ENCODE measurements at places on chromosomes 16 and 17. TPM values are rescaled to one million over a fixed set of nuclear protein-coding genes. Genes with fewer than 3 reads are reported as not detected.
A peak's percentile ranks its signal among the peaks of the same experiment; 100 is the strongest.

Gene PDK2
- total RNA-seq, result 10.1 TPM

Gene PRSS22
- 0.93 TPM for total RNA-seq

Gene NRN1L
- 4.4 TPM for total RNA-seq

- DNase-seq, result no peak
Measured at GRCh38 chr16:53721017-53721416, 17.1 kb downstream of the FTO start.

DNA sequence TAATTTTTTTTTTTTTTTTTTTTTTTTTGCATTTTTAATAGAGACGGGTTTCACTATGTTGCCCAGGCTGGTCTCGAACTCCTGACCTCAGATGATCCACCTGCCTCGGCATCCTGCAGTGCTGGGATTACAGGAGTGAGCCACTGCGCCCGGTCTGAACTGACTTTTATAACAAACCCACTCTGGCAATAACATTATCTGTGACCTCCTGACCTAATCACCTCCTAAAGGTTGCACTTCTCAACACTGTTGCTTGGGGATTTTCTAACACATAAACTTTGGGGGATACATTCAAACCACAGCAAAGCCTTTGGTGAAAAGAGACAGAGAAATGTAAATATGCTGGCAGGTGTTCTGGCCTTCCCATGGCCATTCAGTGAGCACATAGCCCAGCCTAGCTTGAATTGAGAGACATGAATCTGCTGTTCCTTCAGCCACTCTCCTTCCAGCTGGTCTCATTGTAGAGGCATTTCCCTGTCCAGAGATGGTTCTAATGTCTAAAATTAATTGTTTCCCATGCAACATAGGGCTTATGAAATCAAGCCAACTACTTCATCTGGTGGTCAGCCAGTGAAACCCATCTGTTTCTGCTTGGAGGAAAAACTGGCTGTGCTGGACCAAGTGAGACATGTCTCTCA is 28.3 kb downstream of the LYRM1 start:
- DNase-seq, result no peak

DNA sequence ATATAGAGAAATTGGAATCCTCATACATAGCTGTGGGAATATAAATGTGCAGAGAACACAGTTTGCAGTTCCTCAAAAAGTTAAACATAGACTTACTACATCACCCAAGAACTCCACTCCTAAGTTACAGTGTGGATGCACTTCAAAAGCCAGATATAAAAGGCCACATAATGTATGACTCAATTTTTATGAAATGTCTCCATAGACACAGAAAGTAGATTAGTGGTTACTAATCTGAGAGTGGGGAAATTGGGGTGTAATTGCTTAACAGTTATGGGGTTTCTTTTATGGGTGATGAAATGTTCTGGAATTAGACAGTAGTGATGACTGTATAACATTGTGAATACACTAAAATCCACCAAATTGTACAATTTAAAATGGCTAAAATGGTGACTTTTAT is 60.9 kb downstream of the CACNG1 start:
- no peak for DNase-seq

DNA sequence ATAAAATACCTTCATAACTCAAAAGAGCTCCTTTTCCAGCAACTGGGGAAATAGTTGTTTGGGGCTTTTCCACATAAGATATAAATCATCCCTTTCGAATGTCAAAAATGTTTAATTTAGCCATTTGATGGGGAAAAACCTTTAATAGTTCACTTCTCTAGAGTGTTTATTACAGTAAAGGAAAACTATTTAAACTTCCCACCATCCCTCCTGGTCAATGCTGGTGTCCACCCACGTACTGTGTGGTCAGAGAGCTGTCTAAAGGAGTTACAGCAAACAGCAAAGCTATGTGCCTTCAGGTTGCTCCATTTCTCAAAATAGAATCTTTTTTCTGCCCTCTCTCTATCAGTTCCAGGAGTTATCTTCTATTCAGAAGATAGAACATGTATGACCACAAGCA is 33.5 kb downstream of the KANSL1 start:
- no peak for DNase-seq

DNA sequence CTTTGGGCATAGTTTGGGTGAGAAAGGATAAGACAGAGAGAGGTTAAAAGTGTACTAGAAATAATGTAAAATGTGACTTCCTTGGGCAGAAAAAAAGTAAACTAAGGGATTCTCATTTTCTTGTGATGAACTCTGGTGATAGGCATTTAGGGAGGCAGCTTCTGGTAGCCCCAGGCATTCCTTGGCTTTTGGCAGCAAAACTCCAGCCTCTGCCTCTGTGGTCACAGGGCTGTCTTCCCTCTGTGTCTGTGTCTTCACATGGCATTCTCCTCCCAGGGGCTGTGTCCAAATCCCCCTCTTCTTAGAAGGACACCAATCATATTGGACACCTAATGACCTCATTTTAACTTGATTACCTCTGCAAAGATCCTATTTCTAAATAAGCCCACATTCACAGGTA is 54.7 kb downstream of the HS3ST3B1 start:
- no peak for DNase-seq

GRCh38 chr16:4556580-4556979 is 440 bp downstream of the C16orf96 start:
- no peak for DNase-seq

DNA sequence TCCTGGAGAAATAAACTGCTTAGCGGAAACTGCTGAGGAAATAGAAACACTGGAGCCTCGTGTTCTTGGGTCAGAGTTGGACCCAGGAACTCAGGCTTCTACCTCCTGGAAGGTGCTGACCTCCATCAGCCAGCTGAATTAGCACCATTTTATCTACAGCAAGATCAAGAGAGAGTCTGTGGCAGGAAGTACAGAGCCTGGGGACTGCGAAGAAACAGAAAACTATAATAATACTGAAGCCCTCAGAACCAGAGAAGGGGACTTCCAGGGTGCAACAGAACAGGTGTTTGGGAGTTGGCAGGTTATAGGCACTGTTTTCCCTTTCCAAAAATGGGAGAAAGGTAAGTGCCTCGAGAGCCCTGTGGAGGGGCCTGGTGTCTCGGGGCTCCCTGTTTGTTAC is 379.7 kb downstream of the CA10 start:
- no peak for DNase-seq

GRCh38 chr16:2910441-2910969 is 1.2 kb upstream of the FLYWCH1 start:
- no peak for DNase-seq

DNA sequence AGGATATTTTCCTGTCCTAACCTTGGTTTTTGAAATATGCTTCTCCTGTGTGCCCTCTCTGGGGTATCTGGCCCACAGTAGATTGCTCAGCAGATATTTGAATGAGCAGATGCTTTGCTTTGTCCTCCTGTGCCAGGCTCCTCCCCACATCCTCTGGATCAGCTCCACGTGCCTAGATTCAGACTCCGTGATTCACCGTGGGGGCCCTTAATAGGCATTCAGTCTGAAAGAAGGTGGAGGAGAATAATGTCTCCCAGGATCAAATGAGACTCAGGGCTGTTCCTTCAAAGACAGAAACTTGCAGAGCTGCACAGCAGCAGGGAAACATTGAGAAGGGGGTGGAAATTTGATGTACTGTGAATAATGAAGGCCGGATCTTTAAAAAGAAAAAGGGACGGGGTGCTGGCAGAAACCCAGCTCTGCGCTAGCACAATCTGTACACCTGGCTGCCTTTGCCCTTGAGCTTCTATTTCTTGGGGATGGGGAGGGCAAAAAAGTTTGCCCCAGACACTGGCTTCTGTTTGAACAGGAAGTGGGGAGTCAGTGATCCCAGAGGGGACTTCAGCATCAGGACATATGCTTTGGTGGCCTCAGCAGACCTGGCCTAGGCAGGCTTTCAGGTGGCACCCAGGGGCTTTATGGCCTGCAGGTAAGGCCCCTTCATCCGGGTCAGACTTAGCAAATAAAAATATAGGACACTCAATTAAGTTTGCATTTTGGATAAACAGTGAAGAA is 15.9 kb upstream of the SLC12A3 start:
- no peak for DNase-seq

- no peak for DNase-seq
Measured at GRCh38 chr16:12917246-12917645, 15.8 kb downstream of the SHISA9 start.

GRCh38 chr16:3501783-3502400 is 1.1 kb downstream of the CLUAP1 start:
- DNase-seq, result no peak

GRCh38 chr17:69333561-69333960 is 6.6 kb upstream of the ABCA5 start:
- DNase-seq, result no peak

- no peak for DNase-seq
Measured at GRCh38 chr16:66925322-66925840, at the start of gene RRAD. Gene RRAD, minus strand, starts transcription at chr16:66925535. Its CDS starts 356 bp downstream, at chr16:66925179.

DNA sequence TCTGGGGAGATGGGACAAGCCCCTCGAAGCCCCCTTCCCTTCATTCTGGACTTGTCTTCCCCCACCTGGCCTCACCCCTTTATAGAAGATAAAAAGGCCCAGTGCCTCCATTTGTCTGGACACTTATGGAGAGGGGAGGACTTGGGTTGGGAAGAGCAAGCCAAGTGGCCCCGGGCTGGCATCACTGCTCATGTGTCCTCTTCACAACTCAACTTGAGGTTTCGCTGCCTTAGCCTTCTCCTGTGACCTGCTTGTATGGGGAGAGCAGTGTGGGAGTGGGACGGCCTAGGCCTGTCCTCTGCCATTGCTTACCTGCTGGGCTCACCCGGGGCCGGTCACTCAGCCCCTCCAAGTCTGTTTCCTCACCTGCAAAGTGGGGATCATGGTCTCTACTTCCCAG is 1.4 kb downstream of the PAQR4 start:
- DNase-seq, result no peak

GRCh38 chr17:83189044-83190003 is 109.9 kb downstream of the METRNL start:
- peak; percentile 5 for DNase-seq
